Fibroblast of the aortic adventitia (primary cell): ENCODE measurements at places on chromosomes 7 and 10. TPM values are rescaled to one million over a fixed set of nuclear protein-coding genes. Genes with fewer than 3 reads are reported as not detected.

- DNase-seq = peak; percentile 5
Measured at GRCh38 chr10:95509251-95509650, 51.9 kb downstream of the SORBS1 start.

ASZ1 gene
- total RNA-seq = not detected in 2 replicates

DNA sequence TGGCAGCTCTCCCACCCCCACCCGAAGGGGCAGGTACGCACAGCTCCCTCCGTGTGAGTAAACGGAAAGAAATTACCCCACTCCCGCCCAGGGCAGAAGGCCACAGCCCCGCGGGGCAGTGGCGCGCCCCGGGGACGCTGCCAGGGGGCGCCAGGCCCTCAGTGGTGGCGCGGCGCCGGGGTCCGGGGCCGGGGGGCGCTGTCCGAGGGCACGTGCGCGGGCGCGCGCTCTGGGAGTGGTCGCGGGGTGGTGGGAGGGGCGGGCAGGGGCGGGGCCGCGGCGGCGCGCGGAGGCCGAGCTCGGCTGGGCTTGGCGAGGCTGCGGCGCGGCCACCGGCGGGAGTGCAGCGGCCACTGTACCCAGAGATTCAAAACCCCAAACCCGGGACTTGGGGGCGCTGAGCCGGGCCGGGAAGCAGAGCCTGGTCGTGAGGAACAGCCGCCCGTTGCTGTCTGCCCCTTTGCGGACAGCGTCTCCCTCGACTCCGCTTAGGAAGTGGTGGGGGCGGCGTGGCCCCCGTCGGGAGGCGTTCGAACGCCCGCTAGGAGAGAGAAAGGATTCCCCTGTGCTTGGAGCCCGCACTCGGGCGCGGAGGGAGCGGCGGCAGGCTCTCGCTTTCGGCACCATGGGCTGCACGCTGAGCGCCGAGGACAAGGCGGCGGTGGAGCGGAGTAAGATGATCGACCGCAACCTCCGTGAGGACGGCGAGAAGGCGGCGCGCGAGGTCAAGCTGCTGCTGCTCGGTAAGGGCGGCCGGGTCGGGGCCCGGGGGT lies at the start of gene GNAI1:
Gene GNAI1, plus strand, starts transcription at position 296 of the 773 bp plus-strand sequence. Its CDS starts 330 bp downstream, at position 626.
- DNase-seq = peak; percentile 87

CSTF2T gene
- 19.1 and 29.1 TPM in 2 replicates for total RNA-seq

LIPN gene
- total RNA-seq = not detected in 2 replicates

DNA sequence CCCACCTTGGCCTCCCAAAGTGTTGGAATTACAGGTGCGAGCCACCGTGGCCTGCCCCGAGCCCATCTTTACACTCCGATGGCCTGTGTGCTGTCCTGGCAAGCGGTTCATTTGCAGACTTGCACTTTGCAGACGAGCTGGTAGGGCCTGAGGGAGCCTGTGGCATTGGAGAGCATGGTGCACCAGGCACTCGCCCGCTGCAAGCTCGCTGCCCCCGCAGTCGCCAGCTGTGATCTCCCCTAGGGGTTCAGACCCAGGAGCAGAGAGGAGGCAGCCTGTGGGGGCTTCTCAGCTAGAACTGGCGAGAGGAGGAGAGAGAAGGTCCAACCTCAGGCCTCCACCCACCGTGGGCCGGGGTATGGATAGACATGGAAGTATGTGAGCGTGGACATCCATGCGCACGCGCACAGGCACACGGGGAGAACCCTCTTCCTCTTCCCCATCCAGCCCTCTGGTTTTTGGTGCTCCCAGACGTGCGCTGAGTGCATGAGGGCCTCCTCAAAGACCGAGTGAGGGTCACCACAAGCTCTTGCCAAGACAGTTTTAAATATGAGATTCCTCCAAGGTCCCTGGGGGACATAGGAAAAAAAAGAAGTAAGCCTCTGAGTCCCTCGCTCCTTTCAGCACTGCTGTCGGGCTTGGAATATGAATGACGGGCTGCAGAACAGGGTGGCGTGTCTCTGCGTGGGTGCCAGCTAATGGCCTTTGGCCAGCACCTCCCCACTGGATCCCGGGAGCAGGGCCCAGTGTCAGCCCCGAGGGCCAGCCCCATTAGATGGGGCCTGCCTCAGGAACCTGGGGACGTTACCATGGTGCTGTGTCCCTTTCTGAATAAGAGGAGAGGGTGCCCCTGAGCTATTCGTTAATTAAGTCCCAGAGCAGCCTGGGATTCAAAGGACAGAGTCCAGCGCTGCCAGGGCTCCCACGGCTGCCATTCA lies 15.1 kb upstream of the TTYH3 start:
- DNase-seq = no peak

GRCh38 chr7:38600741-38601140 lies 30.4 kb downstream of the AMPH start:
- DNase-seq = no peak

DNA sequence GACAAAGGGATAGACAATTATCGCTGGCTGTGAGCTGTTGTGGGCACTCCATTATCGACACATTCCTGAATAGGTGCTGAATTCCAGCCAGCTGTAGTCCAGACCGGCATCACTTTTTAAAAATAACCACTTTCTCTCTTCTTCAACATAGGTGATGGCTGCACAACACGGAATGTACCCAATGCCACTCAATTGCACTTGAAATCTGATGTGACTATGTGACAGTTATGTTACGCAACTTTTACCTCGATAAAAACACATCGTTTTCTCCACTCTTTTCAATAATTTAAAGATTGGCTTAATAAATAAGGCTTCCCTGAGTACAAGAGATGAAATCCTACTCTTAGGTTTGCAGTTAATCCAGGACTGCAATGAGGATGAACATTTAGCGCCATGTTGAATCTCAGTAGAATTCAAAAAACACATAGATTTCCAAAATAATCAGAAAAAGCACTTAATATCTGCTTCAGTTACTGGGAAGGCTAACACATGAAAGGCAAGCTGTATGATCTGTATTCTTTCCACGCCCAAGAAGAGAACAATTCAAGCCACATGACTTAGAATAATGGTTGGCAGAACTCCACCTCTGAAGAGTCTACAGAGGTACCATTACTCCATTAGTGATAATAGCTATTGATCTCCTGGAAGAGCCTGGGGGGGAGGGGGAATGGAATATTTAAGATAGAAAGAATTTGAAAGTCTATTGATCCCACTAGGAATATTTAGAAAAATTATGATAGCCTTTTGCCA lies 3.6 kb downstream of the YWHAG start:
- DNase-seq = peak; percentile 32

DNA sequence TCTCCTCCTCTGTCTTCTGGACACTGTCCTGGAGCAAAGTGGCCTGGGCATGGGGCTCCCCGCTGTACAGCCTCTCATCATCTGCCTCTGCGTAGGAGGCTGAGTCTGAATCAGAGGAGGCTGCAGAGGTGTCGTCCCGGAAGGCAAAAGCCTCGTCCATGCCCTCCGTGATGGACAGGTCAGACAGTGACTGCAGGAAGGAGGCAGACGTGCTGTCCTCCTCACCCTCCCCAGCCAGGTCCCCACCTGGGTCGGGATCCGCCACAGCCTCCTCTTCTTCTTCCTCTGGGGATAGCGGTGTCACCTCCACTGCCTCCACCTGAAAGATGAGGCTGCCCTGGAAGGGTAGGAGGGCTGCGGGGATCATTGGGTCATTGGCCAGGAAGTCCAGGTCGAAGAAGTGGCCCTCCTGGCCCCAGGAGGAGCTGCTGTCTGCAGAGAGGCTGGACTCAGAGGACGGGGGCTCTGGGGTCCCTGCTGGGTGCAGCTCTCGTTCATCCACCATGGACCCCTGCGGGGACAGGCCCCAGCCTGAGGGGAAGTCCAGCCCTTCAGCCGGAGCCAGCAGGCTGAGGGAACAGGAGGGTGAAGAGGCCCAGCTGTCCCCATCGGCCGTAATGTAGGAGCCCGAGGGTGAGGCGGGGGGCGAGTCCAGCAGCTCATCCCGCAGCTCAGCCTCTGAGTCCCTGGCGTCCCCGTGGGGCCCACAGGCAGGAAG lies 3.7 kb downstream of the NACAD start:
- no peak for DNase-seq

SORBS1 gene
- 0.36 and 0.74 TPM in 2 replicates for total RNA-seq
